Activated T-helper 2 cell treated with anti-CD3 and anti-CD28 coated beads, Interferon-gamma antibody, Interleukin-2, Interleukin-4, amounts not matched to agents 10 μg/mL and 5 μg/mL and 100 μg/mL, durations not matched to agents 14 hours and 24 hours and 36 hours (primary cell): ENCODE measurements at places on chromosomes 6 and 20.

DNA sequence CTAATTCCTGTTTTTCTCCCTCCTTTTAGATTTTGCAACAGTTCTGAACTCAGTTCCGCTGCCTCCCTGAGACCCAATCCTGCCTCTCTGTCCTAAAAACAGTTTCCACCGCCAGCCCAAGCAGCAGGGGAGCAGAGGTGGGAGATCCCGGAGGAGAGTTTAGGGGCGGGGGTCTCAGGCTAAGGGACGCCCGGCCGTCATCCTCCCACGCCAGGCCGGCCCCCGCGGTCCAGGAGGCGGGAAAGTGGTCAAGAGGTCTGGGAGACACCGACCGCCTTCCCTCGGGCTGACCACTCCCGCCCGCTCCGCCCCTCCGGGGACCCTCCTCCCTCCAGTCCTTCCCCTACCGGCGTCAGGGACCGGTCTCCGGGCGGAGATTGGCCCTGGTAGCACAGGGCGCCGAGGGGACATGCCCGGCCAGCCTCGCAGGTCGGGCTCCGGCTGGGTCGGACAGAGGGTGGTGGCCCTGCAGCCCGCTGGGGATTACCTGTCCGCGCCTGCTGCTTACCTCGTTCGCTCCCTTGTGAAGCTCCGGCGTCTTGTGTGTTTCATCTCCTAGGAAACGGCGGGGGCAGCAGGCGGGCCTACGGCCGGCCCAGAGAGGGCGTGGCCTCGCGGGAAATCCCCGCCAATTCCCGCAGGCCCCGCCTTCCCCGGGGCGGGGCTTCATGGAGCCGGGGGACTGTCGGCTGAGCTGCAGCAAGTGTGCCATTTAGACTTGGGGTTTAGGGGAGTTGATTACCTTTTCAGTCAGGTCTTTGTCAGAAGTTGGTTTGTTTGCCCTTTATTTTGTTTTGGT is at the start of gene MAK:
Gene MAK (minus strand): TSS at position 545 of the 799 bp plus-strand sequence. CDS start 7,891 bp downstream, outside the sequence.
- peak; percentile 86 for DNase-seq

DNA sequence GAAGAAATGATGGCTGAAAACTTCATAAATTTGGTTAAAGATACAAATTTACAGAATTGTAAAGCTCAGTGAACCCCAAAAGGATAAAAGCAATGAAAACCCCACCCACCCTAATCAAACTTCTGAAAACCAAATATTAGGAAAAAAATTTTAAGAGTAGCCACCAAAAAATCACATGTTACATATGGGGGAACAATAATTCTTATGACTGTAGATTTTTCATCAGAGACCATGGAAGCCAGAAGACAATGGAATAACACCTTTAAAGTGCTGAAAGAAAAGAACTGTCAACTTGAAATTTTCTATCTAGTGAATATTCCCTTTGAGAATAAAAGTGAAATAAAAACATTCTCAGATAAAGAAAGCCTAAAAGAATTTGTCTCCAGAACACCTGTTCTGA is 24.4 kb downstream of the PROCR start:
- DNase-seq: no peak

DNA sequence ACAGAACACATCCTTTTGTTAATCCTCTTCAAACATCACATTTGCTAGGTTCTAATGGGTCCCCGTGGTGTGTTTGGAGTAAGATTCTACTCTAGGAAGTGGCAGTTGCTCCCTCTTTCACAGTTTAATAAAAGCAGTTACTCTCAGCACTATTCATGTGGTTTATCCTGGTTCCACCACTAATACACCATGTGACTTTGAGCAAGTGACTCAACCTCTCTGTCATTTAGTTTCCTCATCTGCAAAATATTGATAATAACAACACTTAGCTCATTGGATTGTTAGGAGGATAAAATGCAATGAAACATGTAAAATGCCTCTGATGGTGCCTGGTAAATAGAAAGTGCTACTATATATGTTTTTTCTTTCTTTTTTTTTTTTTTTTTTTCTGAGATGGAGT is 488.0 kb upstream of the NOX3 start:
- DNase-seq: no peak

GRCh38 chr6:10479939-10480700 is 41.0 kb upstream of the GCNT2 start:
- no peak for DNase-seq

- no peak for DNase-seq
These were observed 266.3 kb downstream of the ERMARD start for GRCh38 chr6:170017603-170018320.

DNA sequence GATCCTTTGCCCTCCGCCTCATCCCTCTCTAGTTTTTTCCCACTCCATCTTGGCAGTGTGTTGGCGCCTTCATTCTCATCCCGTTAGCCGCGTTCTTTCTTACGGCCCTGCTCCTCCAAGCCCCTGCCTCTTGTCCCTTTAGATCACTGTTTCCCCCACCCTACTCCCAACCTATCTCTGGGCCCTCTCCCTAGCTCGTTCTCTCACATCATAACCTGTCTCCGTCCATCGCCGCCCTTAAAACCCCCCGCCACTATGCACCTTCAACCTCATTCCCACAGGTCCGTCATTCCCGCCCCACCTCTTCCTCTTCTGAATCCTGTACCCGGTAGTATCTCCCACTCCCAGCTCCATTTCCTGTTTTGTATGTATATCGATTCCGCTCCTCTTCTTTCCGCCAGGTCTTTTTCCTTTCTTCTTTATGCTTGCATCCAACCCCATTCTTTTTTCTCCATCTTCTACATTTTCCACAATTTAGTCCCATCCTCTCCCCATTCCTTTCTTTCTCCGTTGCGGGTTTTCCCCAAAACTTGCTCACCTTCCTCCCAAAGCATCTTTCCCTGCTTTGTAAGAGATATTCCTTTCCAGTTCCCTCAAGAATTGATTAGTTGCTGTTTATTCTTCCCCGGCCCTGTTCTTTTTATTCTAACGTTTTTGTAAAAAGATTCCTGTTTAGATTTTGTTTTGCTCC is 671 bp downstream of the EFHC1 start:
- DNase-seq: no peak

DNA sequence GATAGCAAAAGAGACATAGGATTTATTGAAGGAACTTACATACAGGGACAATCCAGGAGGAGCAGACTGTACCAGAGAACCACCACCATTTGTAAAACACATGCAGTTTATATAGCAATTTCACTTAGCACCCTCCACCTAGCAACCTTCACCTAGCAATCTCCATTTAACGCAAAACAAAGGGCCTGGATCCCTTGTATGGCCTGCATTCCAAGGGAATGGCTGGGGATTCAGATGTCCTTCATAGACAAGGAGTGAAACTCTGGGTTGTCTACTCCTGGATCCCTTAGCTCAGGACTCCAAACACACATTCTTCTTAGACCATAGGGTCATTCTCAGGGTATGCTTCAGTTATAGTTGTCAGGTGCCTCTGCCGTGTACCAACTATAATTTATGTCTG is 1324.9 kb downstream of the HACE1 start:
- DNase-seq: no peak

- no peak for DNase-seq
These were observed 45.3 kb upstream of the SIRPG start for GRCh38 chr20:1702855-1703254.

DNA sequence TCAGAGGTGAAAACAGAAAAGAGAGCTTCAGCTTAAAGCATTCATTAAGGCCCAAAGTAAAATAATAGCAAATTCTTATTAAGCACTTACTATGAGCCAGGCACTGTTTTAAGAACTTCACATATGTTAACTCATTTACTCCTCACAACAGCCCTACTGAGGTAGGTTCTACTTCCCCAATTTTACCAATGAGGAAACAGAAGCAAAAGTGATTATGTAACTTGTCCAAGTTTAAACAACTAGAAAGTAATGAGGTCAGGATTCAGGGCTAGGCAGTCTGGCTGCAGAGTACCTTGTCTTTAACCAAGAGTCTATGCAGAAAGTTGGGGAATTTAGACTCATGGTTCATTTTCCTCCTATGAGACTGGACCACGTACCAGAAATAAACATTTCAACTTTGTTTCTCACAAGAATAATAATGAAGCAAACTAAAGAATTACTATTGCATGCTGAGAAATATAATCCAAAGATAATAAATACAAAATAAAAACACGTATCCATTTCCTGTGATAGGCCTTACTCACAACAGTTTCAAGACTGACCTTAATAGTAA is 3.8 kb downstream of the COL21A1 start:
- DNase-seq: no peak

DNA sequence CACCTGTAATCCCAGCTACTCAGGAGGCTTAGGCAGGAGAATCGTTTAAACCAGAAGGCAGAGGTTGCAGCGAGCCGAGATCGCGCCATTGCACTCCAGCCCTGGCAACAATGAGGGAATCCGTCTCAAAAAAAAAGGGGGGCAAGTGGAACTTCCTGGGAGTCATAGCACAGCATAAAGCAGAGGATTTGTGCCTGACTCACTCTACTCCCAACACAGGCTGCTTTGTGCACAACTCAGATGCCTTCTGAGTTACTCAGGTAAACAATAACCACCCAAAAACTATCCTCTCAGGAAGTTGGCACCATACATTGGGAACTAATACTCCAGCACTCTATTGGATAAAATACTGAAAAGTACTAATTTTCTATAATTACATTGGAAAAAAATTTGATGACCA is 2.5 kb upstream of the TMEM244 start:
- DNase-seq: no peak

GRCh38 chr6:25062070-25062811 is 126.5 kb upstream of the RIPOR2 start:
- no peak for DNase-seq

GRCh38 chr20:45538209-45538799 is 978 bp downstream of the WFDC6 start:
- DNase-seq: no peak
